ENCODE measurements at places on chromosomes 5 and 9.

DNA sequence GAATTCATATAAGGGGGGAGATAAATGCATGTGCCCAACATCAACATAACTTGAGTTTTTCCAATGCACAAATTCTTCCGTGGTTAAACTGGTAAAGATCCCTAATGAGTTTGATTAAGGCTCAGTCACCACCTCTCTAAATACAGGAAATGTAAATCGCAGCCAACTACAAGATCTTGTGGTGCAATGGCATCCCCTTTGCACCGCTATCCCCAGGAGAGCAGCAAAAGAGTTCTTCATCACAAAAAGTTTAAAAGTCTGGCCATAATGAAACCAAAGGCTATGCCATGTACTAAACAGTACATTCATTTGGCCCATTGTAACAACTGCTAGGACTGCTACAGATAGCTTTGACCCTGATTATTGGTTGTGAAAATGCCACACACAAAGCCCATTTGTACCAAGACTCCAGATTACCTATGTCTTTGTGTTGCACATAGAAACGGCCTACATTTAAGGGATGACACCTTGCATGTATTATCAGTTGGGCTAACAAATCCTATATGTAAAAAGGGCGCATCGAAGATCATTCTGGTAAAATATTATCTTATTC lies 44.5 kb downstream of the ZNF608 start:
- no peak for DNase-seq

DNA sequence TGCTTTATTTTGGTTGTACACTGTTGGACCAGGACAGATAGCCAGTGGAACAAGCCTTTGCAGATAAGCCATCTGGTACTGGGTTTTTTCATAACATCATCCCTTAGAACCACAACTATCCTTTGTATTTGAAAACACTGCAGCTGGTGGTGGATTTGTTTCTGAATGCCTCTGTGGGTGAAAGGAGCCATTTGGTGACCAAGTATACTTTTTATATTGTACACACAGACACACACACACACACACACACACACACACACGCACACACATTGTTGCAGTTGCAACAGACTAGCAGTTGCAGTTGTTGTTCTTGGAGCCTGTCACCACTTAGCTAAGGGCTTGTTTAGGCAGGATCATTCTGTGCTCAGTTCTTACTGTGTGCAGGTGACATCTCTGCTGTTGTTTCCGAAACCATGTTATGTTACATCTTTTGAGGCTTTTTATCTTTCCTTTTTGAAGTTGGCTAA lies 22.9 kb upstream of the CAVIN4 start:
- DNase-seq = no peak

GRCh38 chr9:6433410-6433809 lies 20.4 kb downstream of the UHRF2 start:
- no peak for DNase-seq

DNA sequence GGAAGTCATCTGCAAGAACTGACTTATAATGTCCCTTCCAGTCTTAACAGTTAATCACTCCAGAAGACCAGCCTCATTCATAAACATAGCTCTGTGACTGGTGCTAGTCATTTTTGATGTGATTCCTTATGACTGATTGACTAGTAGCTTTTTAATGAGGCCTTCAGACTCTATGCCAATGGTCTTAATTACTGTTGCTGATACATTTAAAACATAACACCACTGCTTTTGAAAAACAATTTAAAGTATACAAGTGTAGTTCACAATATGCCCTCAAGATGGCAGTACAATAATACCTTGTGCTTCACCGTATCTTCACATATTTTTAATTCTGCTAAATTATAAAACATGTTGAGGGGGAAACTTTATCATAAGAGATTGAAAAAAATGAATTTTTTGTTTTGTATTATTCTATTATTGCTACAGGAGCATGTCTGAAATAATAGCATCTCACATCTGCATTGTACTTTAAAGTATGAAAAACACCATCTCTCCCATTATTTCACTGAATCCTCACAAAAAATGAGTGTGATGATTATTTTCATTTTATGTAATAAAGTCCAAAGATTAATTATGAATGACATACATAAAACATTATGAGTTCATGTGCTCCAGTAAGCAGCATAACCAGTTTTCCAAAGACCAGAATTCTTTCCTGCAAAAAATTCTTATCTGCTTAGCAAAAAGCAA lies 55.2 kb upstream of the SHISAL2B start:
- no peak for DNase-seq

DNA sequence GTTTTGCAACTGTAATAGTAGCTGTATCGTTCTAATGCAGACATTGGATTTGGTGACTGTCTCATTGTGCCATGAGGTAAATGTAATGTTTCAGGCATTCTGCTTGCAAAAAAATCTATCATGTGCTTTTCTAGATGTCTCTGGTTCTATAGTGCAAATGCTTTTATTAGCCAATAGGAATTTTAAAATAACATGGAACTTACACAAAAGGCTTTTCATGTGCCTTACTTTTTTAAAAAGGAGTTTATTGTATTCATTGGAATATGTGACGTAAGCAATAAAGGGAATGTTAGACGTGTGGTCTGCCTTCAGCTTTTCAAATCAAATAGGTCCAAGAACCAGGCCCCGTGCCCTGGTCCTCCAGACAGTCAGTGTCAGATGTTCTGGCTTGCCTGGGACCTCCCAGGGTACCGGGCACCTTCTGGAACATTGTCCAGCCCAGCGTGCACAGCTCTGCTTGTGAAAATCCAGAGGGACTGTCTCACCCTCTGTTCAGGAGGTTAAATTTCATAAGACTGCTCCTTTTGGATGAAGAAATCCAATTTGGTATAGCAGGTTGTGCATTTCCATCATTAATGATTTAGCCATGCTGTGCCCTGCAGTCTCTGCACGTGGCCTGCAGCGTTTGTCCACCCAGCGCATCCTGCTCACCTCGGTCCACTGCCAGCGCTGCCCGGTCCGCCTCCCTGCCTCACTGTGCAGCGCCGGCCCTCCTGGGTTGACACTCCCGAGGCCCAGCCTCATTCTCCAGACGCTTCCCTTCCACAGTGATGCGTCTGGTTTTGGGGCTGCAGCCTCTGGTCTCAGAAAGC lies 6.6 kb upstream of the AHRR start:
- no peak for DNase-seq

DNA sequence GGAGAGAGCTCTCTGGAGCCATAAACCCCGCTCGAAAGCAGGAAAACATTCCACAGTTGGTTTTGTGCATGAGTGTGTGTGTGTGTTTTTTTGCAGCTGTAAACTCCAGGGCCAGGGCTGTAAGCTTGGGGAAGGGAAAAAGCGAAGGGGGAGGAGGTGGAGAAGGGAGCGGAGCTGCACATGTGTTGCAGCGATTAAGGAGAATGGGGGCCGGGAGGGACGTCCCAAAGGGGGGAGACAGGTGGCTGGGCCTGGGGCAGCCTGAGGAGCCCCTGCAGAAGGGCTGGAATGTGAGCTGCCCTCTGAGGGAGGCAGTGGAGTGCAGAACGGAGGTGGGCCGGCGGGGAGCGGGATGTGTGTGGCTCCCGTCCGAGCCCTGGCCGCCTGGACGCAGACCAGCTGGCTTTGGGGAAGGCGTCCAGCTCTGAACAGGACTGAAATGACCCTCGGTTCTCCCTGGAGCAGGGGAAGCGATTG lies 2.7 kb upstream of the MYMK start:
- DNase-seq = no peak

DNA sequence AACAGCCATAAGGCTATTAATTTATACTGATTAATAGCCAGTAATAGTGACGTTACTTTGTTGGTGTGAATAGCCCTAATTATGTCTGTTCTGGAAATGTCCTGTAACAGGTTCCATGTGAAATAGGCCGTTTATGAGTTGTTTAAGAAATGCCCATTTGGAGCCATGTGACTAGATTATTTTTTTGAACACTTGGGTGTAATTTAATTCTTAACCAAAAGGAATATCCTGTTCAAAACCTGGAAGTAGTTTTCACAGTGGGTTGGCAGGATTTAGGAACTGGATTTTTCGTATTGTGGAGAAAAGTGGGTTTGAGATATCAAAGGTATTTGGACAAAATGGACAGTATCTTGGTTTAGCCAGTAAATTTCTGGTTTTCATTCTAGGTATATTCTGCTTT lies 1.3 kb downstream of the TENT2 start:
- DNase-seq = no peak

DNA sequence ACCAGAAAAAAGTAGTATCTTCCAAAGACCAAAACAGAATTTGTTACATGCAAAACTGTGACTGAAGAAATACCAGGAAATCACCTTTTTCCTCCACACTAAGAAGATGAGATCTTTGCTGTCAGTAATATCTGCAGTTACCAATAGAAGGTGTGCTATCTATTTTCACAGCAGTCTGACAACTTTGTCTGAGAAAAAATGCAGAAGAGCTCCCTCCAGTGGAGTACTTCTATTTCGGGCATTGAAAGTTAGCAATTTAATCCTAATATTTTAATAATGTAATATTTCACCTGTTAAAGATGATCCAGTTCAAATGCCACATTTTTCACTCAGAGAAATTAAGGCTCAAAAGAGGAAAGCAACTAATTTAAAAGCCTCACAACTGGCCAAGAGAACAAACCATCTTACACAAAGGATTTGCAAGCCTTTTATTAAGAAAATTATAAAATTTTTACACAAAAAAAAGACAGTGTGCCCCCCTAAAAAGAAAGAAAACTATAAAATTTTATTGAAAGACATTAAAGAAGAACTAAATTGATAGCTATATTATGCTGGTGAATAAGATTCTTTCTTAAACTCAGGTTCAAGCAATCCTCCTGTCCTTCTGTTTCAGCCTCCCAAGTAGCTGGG lies 50.6 kb downstream of the DEPDC1B start:
- DNase-seq = peak; percentile 10

DNA sequence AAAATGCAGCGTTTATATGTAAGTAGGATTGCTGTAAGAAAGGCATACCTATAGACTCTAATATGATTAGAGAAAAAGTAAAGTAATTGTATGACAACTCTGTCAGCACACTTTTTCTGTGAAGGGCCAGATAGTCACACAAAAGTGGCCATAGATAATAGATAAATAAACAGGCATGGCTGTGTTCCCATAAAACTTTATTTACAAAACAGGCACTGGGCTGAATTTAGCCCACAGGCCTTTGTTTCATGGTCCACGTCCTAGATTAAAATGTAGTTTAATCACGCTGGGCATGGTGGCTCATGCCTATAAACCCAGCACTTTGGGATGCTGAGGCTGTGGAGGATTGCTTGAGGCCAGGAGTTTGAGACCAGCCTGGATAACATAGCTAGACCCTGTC lies 8.7 kb upstream of the TXNDC8 start:
- DNase-seq = no peak

- no peak for DNase-seq
Measured at GRCh38 chr5:154901276-154901675, 36.7 kb downstream of the GEMIN5 start.

- no peak for DNase-seq
Measured at GRCh38 chr5:82719368-82719767, 357.8 kb downstream of the TMEM167A start.

DNA sequence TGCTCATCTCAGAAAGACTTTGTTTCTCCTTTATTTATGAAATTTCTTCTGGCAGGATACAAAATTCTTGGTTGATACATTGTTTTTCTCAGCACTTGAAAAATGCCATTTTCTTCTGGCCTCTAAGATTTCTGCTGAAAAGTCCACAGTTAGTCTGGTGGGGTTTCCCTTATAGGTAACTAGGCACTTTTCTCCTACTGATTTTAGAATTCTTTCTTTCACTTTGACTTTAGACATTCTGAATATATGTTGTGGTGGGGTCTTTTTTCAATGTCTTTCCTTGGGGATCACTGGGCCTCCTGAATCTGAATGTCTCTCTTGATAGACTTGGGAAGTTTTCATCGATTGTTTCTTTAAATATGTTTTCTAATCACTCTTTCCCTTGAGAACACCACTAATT lies 79.6 kb downstream of the CETN3 start:
- no peak for DNase-seq

DNA sequence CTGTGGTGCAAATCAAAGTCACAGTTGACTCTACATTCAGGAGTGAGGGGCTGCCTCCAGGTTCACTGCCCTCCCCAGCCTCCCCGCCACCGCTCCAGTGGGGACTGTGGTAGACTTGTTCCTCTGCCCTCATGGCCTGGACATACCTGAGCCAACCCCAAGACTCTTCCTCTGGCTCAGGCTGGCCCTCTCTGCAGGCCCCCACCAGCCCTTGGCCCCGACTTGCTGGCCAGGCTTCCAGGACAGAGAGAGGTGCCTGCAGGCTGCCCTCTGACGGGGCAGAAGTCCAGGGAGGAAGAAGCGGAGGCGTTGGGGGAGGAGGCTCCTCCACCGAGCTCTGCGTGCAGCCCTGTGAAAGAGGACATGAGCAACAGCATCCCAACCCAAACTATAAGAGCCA lies 2.8 kb upstream of the SARDH start:
- no peak for DNase-seq

- DNase-seq = no peak
Measured at GRCh38 chr9:127419348-127419747, 4.8 kb upstream of the ZNF79 start.

DNA sequence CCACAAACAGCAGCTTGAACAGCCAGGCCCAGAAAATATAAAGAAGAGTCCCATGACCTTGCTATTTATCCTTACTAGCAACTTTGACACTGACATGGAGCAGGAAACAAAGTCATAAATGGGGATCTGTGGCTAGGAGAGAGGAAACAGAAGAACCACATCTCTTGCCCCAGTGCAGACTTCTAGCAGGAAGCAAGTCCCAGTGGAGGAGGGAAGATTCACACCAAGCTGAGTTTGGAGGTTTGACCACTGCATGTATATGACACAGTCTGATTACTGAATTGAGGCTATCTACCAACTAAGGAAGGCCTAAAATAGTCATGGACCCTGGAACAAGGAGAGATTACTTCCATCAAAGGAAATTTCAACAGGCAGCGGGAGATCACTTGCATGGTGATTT lies 51.4 kb downstream of the CDH6 start:
- DNase-seq = no peak

DNA sequence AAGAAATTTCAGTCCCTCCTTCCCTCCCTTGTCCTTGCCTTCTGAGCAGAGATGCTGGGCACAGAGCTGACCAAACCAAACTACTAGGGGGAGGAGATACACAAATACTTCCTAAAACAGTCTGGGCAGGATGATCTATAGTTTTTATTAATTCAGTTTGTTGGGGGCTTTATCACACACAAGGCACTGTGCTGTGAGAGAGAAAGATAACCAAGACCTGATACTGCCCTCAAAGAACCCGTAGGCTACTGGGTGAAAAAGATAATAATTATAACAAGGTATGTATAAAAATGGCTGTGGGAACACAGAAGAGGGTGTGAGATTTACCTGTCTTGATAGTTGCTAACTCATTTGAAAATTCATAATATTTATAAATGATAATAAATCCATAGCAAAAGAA lies 354.7 kb downstream of the NDUFS4 start:
- no peak for DNase-seq

GRCh38 chr5:111211341-111211740 lies 12.8 kb upstream of the CAMK4 start:
- DNase-seq = no peak

- DNase-seq = peak; percentile 44
Measured at GRCh38 chr5:89457411-89458331, 574.7 kb upstream of the MEF2C start.
